SK-N-MC (cell line): ENCODE measurements at places on chromosomes 3 and 15.

DNA sequence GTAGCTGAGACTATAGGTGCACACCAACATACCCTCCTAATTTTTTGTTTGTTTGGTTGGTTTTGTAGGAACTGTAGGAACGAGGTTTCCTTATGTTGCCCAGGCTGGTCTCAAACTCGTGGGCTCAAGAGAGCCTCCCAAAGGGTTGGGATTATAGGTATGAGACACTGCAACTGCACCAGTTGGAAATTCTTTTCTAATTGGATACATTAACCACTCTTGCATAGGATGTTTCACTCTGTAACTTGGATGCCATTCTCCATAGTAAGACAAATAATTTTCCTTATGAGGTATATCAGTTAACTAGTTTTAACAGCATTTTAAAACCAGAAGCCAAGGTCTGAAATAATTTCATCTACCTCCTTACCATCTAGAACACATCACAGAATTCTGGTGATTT is 6.7 kb upstream of the ALCAM start:
- no peak for DNase-seq

DNA sequence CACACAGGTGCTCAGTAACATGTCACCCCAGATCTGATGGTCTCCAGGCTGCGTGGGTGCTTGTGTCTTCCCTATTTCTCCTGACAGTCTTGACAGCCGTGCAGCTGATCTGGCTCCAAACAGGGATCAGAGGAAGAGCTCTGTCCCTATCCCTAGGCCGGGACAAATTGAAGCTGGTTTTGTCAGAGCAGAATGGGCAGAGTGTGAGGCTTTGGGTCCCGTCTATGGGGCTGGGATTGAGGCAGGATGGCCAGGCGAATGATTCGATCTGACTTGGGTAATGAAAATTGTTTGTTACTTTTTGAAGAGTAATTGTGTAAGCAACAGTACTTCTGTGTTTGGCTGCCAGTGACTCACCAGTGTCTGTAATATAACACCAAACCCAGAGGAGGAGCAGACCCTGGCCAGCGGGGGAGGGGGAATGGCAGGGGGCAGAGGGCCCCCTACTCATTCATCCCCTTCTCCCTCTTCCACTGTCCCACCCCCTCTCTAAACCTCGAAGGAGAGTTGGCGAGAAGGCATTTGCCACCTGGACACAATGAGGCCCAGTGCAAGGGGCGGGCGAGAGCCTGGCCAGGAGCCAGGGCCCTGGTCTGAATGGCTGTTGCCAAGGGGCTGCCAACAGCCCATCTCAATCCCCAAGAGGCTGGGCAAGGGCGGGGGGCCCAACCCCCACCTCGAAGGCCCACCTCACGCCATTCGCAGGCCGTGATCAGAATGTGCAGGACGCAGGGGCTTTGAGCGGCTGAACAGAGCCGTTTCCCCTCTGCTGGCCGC is 4.9 kb upstream of the MAGEF1 start:
- DNase-seq = no peak

GRCh38 chr3:156610154-156610553 is 55.2 kb upstream of the SSR3 start:
- no peak for DNase-seq

GRCh38 chr3:105417525-105418289 is 51.0 kb downstream of the ALCAM start:
- no peak for DNase-seq

DNA sequence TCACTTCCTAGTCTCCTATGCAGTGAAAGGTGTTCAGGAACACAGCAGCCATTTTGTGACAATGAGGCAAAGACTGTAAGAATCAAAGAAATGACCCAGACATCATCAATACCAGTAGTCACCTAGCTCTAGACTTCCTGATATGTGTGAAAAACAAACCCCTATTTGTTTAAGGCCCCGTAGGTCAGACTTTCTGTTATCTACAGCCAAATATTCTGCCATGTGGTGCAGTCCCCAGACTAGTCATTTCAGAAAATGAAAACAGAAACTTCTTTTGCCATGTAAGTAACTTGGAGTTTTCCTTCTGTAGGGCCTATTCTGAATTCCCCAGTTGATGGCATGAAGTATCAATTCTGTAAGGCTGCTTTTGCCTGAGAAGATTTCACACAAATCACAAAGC is 181.7 kb upstream of the SNTN start:
- DNase-seq = no peak
